Activated CD8-positive, alpha-beta memory T cell treated with anti-CD3 and anti-CD28 coated beads for 4 hours (primary cell): ENCODE measurements at places on chromosomes 5 and 9.

GRCh38 chr5:113336975-113337374 lies 97.8 kb downstream of the TSSK1B start:
- DNase-seq = no peak

- no peak for DNase-seq
Observed at GRCh38 chr9:85704744-85705143, 37.0 kb downstream of the AGTPBP1 start.

- no peak for DNase-seq
Observed at GRCh38 chr5:106757672-106758071, 913.1 kb downstream of the EFNA5 start.

GRCh38 chr5:61575103-61575502 lies 243.0 kb downstream of the ZSWIM6 start:
- no peak for DNase-seq

DNA sequence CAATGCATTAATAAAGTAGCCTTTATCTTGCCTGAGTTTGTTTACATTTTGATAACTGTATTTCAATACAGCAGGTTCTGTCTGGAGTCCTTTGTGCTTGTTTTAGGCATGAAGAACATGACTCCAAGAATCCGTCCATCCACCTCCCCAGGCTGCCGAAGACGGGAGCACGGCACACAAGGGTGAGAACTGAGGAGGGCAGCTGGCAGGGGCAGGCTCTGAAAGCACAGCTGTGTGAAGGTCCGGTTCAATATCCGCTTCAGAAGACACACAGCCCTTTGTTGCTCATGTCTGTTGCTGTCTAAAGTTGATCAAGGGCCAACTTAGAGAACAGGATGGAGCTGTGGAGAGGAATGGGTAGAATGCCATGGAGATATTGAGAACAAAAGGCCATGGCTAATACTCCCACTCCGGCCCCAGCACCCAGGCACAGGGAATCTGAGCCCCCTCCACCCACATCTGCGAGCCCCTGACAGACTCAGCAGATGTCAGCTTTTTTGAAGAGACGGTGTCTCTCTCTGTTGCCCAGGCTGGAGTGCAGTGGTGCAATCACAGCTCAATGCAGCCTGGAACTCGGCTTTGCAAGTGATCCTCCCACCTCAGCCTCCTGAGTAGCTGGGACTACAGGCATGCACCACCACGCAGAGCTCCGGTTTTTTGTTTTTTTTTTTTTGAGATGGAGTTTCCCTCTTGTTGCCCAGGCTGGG lies 58.5 kb upstream of the GNE start:
- no peak for DNase-seq

DNA sequence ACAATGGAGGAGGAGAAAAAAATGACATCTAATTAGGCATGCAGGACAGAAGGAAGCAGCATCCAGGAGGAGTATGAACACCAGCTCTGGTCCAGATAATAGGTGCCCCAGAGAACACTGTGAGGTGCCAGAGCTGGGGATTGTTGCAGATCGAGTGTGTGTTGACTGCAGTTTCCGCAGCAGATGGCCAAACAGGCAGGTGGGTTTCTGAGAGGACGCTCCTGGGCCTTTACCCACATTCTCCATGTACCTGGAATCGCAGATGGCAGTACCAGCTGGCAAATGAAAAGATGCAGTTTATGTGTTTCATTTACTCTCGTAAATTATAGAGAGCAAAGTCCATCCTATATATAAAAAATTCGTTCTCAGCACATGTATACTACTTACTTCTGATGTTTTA lies 182.2 kb upstream of the ISL1 start:
- no peak for DNase-seq

GRCh38 chr5:84673785-84674184 lies 289.1 kb upstream of the EDIL3 start:
- no peak for DNase-seq

DNA sequence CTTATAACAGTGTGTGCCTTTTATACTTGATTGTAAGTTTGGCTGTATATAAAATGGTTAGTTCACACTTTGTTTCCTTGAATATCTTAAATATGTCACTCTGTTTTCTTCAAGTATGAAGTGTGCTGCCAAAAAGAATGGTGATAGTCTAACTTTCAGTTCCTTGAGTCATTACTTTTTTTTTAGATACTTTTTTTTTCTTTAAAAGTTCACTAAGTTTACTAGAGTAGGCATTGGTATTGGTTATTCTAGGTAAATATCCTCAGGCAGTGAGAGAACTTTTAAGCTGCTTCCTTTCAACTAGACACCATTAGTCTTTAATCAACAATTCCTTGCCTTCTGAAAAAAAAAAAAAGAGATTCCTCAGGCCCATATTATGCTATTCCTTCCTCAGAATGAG lies 41.9 kb downstream of the SPEF2 start:
- DNase-seq = no peak

GRCh38 chr5:120252839-120253238 lies 211.3 kb upstream of the PRR16 start:
- no peak for DNase-seq

GRCh38 chr5:139103762-139104161 lies 94.4 kb downstream of the SIL1 start:
- DNase-seq = no peak

GRCh38 chr9:33265211-33265865 lies 489 bp downstream of the CHMP5 start:
- no peak for DNase-seq

DNA sequence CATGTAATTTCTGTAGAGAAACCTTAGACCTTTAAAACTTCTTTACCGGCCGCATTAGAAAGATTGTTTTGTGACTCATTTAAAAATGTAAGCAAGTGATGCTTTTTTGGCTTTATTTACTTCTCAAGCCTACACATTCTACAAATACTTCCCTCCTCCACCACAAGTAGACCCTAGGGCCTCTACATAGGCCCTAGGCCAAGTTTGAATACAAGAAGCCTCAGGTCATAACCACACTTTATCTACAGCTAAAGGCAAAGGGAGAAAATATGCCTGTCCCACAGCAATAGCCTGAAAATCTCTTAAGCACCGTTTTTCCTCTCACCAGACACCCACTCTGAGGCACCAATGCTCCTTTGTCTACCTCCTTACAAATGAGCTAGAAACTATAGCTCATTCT lies 53.9 kb downstream of the CSNK1A1 start:
- DNase-seq = no peak

DNA sequence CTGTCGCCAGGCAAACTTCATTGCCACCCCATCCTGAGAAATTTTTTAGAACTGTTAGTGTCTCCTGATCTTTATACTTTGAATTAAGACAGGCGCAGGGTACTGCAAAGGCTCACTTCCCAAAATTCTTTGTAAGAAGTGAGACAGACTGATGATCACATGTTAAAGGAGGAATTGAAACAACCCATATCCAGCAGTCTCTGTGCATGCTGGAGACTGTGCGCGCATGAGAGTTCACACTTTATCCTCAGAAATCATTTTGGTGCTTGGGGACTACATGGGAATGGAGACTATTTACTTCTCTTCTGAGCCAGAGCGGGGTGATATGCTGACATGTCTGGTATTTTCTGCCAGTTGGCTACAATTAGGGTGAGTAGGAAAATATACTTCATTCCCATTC lies 91.2 kb downstream of the ZNF474 start:
- DNase-seq = no peak
